HT1080 (cell line): ENCODE measurements at places on chromosomes 1 and 21. TPM values are rescaled to one million over a fixed set of nuclear protein-coding genes. Genes with fewer than 3 reads are reported as not detected.

GRCh38 chr1:28160782-28161266, 15.7 kb downstream of the PTAFR start:
- DNase-seq = peak; percentile 50

GRCh38 chr1:223815865-223816264, 29.9 kb downstream of the TP53BP2 start:
- DNase-seq = peak; percentile 68

TCHH gene
- total RNA-seq = under 0.01 TPM in 1 of 2 replicates, not detected in the other

FMO1 gene
- total RNA-seq = not detected in 2 replicates

GRCh38 chr1:145706086-145706664, 993 bp downstream of the PDZK1 start:
- peak; percentile 77 for DNase-seq
